Suppressor macrophage treated with lipopolysaccharide for 4 hours (primary cell): ENCODE measurements at places on chromosomes 1 and 21.
A peak's percentile ranks its signal among the peaks of the same experiment; 100 is the strongest.

GRCh38 chr1:147611021-147611426 lies 59.3 kb downstream of the ACP6 start:
- DNase-seq, result no peak

DNA sequence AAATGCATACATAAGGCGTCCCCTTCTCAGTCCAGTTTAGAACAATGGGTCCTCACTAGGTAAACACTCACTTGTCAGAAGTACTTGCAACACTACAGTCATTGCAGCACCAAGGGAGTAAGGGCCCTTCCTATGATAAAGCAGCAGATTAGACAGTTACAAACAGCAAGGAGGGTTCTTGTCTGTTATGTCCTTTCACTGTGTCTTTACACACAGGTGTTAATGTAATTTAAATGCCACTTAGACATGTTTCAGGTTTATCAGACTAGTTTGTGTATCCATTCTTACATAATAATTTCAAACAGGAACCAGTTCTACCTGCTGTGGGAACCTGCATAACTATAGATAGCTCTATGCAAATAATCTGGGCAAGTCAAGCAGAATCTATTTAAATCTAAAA lies 105.6 kb upstream of the USH2A start:
- no peak for DNase-seq

DNA sequence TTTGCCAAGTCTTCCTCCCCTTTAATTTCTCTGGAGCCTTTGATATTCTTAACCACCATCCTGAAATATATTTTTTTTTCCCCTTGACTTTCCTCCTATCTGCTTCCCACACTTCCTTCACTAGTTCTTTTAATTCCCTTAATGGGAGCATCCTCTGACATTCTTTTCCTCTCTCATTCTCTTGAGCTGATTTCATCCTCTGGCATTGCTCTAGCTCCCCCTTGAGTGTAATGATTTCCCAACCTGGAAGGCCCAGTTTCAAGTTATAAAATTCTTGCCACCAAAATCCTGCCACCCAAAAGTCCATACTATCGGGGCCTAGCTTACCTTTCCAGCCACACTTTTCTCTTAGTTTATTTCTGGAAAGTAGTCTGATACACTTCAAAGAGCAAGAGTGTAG lies 39.5 kb upstream of the UBE2U start:
- DNase-seq, result no peak

DNA sequence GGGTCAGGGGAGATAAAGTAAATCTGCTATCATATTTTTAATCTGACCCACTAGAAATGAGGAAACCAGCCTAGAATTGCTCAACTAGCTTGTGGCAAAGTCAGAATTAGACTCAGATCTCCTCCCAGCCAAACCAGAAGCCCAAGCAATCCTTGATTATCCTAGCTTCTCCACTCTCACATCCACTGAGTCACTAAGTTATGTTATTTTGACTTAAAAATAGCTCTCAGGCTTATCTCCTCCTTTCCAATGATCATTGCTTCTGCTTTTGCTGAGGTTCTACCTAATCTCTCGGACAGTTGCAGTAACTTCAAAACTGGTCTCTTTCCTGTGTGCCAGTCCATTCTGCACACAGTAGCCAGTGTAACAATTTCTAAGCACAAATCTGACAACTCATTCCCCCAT lies 22.9 kb downstream of the OVAAL start:
- peak; percentile 33 for DNase-seq

- peak; percentile 90 for DNase-seq
Observed at GRCh38 chr1:6486433-6487011, 4.9 kb downstream of the PLEKHG5 start.

DNA sequence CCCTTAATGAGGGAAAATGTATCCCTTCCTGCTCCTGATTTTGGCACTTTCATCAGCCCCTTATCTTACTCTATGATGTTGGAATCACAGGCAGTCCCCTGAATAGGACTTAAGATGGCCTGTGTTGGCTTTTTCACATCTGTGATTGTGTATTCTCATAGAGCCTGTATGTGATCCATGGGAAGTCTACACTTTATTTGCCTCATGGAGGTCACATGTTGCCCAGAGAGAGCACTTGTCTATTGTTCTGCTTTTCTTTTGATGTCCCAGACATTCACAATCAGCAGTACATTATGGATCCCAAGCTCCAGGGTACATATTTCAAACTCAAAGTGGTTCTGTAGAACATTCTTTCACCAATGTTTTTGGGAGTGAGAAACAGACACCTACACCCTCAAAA lies 885.2 kb upstream of the ADGRL2 start:
- no peak for DNase-seq

GRCh38 chr1:220708936-220709801 lies 19.0 kb downstream of the C1orf115 start:
- DNase-seq, result no peak

- peak; percentile 64 for DNase-seq
Observed at GRCh38 chr1:67735806-67736627, 51.0 kb downstream of the GADD45A start.

DNA sequence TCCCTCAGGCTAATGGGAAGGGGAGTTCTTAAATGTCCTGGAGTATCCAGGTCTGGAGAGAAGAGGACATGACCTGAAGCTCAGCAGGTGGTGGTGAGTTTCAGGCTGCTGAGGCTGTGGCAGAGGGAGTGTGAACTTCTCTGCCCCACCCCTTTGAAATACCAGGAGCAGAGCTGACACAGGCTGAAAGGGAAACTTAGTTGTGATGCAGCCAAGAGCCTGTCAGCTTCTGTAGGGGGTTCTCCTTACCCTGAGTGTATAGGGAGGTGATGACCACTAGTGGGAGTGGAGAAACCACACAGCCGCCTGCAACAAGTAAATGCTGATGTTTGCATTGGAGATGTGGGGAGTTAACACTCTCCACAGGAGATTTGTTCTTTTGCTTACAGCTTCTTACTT lies 152.3 kb downstream of the FCRL5 start:
- peak; percentile 75 for DNase-seq

GRCh38 chr1:240800291-240800690 lies 188.3 kb upstream of the GREM2 start:
- DNase-seq, result no peak

DNA sequence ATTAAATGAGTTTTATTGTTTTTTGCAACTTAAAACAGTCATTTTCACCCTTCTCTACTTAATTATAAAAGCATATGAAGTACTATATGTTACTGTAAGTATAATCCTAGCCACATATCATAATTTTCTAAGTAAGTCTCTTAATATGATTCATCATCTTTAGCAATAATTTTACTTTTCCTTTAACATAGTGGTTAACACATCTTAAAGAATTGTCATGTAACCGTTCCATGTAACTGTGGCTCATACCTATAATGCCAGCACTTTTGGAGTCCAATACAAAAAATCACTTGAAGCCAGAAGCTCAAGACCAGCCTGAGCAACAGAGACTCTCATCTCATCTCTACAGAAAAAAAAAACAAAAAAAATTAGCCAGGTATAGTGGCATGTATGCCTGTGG lies 260.6 kb upstream of the DUSP10 start:
- DNase-seq, result no peak

GRCh38 chr1:24793447-24794129 lies 48.3 kb downstream of the CLIC4 start:
- no peak for DNase-seq

- peak; percentile 80 for DNase-seq
Observed at GRCh38 chr1:150186789-150187559, 37.3 kb downstream of the PLEKHO1 start.

DNA sequence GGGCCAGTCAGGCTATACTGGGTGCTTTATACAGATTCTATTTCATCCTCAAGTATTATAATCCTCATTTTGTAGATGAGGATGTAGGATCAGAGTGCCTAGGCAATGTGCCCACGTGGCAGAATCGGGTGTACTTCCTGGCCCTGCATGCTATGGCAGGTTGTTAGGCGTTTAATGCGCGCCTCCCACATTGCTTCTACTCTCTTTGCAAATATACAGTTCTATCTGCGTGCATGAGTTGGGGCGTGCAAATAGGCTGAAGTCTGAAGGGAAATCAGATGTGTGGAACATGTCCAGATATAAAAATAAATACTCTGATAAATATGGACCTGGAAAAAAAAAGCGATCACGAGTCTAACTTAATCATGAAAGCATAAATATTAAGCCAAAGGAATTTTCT lies 194.7 kb upstream of the FMN2 start:
- DNase-seq, result no peak

GRCh38 chr1:16441282-16441665 lies 750 bp downstream of the NECAP2 start:
- no peak for DNase-seq

DNA sequence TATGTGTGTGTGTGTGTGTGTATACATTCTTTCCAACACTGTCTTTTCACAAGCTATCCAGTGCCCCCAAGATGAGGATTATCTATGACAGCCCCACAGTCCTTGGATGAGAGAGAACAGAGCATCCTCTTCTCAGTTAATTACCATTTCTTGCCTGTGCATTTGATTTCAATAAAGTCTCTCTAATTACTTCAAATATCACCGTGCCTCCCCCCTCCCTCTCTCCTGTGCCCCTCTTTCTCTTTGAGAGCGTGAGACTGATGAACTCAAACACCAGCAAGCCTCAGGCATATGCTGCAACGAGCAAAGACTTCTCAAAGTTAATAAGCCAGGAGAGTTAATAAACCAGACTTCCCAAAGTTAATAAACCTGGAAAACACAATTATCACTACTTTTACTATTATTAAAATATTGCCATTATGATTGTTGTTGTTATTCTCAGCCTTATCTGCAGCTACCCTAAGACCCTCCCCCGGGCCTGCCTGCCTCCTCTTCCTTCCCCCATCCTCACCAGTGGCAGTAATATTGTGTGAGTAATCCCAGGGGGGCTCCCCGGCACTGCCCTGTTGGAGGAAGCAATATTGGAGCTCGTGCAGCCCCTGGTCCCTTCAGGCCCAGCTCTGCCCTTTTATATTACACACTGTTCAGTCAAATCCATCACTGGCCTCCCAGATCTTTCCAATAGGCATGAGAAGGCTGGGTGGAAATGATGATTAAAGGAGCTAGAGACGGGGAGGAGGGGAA lies 30.9 kb downstream of the LMX1A start:
- DNase-seq, result no peak

DNA sequence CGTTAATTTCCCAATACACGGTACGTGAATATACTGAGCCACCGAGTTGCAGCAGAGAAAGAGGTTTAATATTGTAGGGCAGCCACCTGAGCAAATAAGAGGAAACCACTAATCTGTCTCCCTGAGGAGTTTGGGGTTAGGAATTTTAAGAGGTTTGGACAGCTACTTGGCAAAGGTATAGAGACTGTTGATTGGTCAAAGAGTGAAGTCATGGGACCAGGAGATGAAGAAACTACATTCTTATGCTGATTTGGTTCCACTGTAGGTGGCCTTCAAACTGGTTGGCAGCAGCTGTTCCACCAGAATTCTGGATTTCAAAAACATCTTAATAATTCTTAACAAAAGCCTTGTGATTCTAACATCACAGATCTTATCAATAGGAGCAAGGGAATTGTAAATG lies 485.4 kb upstream of the PRMT6 start:
- no peak for DNase-seq

GRCh38 chr1:194060481-194060880 lies 874.1 kb upstream of the B3GALT2 start:
- no peak for DNase-seq

GRCh38 chr1:10673109-10673711 lies 123.2 kb downstream of the CASZ1 start:
- DNase-seq, result no peak

GRCh38 chr1:1081311-1082238 lies 7.5 kb upstream of the RNF223 start:
- DNase-seq, result no peak

DNA sequence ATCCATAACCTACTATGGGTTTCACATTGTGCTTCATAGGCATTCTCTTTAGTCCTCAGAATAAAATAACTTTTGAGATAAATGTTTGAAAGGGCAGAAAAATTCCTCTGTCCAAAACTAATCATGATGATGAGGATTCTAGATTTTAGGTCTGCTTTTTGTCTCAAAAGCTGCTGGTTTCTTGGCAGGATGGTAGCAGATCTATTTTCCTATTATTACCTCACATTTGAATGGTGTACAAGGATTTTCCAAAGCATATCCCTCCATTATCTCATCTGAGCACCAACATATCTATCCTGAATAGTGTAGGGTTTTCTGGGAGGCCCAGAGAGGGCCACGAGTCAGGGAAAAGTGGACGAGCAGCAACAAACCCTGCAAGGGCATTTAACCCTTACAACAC lies 201.9 kb downstream of the PLPP3 start:
- no peak for DNase-seq

GRCh38 chr1:154157520-154158306 lies 2.8 kb upstream of the NUP210L start:
- DNase-seq, result peak; percentile 46

DNA sequence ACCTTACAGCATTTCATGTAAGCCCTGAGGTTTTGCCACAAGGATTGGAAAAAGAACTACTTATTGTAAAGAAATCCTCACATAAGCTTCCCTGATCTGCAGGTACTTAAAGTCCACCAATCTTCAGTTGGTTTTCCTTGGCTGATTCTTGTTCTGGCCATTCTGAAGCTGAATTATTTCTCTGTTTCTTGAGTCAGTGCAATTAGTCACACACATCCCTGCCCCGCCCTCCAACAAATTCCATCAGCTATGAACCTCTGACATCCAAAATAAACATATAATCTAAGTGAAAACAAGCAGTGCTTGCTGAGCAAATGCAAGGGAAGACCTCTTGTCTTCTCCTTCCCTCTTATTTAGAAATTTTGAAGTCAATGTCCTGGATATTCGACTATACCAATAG lies 8.2 kb upstream of the FNDC7 start:
- no peak for DNase-seq

GRCh38 chr21:31195334-31196015 lies 148.6 kb downstream of the TIAM1 start:
- DNase-seq, result no peak

- peak; percentile 57 for DNase-seq
Observed at GRCh38 chr1:226582966-226583365, 34.4 kb downstream of the STUM start.
